ENCODE measurements at places on chromosomes 4 and X.
A peak's percentile ranks its signal among the peaks of the same experiment; 100 is the strongest.

DNA sequence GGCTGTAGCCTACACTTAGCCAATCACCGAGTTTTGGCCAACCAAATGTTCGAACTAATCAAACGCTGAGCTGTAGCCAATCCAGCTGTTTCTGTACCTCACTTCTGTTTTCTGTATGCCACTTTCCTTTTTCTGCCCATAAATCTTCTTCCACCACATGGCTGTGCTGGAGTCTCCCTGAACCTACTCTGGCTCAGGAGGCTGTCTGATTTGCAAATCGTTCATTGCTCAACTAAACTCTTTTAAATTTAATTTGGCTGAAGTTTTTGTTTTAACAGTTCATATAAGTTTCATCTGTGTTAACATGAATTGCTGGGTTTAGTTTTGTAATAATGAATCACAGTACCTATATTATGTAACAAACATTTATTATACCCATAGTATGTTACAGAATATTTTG lies 160.7 kb upstream of the PCDH7 start:
- no peak for DNase-seq

- DNase-seq: no peak
Observed at GRCh38 chr4:122978109-122978508, 55.7 kb upstream of the NUDT6 start.

GRCh38 chrX:125293850-125294780 lies 25.6 kb upstream of the TEX13C start:
- no peak for DNase-seq

DNA sequence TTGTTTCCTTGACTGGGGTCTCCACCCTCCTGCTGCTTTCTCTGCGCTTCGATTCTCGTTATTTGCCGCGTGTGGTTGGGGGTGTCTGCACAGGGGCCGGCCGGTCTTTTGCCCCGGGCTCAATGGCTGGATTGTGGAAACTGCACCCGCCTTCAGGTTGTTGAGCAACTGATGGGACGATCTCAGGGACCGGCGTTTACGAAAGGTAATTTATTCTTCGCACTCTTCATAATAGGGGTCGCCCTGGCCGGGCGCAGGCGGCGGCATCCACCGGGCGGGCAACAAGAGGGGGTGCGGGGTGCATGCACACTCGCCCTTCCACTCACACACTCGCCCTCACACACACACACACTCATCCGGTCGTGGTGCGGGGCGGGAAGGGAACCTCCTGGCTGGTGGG lies 1.4 kb downstream of the ADGRL3 start:
- DNase-seq: no peak

- DNase-seq: no peak
Observed at GRCh38 chr4:168817370-168817769, 192.7 kb downstream of the CBR4 start.

- DNase-seq: no peak
Observed at GRCh38 chrX:120408168-120408567, 46.3 kb downstream of the ATP1B4 start.

DNA sequence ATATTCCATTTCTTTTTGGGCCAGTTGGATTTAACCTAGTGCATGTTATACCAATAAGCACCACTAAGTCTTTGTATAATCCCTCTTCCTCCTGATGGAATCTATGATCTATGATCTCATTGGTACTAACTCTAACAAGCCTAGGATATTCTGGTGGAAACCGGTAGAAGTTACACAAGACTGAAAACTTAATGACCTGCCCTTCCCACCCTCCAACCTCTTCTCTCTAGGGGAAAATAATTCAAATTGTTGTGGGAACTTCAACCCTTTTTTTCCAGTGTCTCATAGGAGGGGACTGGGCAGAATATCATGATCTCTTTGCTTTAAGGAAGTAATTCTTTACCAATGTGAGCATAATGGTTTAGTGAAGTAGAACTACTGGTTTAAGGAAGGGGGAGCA lies 289.5 kb upstream of the BOD1L1 start:
- DNase-seq: no peak

GRCh38 chr4:15956179-15956850 lies 6.7 kb downstream of the FGFBP2 start:
- DNase-seq: peak; percentile 22

DNA sequence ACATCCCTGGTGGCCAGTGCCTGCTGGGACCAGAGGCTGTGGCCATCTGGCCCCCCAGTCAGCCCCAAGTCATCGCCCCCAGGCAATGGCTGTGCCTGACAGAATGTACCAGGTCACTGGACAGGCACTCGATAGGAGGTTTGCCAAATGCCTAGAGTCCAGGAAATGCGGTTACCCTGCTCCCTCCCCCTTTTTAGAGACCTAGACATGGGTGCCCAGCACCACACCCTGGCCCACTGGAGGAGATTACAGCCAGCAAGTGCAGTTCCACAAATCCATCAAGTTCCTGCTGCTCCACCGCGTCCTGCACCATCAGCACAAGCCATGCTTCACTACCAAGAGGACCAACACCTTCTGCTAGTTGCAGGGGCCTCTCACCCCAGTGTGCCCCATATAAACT lies 16.2 kb upstream of the ZFX start:
- no peak for DNase-seq

GRCh38 chr4:174538123-174538875 lies 16.0 kb upstream of the HPGD start:
- no peak for DNase-seq

- DNase-seq: no peak
Observed at GRCh38 chr4:16100833-16101232, 17.0 kb upstream of the PROM1 start.

- no peak for DNase-seq
Observed at GRCh38 chrX:49147936-49148335, 14.6 kb upstream of the MAGIX start.

GRCh38 chrX:13077168-13077567 lies 32.7 kb upstream of the FAM9C start:
- no peak for DNase-seq

GRCh38 chrX:3527811-3528210 lies 181.4 kb upstream of the MXRA5 start:
- no peak for DNase-seq

DNA sequence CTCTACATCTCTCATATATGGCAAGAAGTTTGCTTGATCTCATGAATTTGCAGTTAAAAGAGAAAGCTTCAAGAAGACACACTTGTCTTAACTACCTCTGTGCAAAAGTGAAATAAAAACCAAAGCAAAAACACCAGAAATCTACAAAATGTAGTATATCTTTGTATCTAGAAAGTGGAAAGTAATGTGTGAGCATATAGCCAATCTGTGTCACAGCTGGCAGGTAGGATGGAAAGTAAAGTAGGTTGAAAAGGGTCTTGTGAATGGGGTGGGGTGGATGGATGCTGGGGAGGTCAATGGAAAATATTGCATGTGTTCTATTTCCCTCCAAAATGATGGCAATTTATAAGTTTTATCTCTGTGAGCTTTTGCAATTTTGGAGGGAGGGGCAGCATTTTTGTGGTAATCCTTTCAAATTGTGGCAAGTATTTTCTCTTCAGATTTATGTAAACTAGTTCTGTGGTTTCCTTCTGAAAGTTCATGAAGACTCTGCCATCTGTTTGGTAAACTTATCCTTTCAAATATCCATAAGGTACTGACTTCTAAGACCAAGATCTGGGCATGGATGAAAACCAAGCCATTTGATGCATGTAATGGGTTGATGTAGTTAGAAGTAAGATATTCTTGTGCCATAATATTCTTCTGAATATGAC lies 215.9 kb upstream of the GIMD1 start:
- no peak for DNase-seq

GRCh38 chrX:155094468-155095061 lies 23.3 kb downstream of the BRCC3 start:
- peak; percentile 9 for DNase-seq

DNA sequence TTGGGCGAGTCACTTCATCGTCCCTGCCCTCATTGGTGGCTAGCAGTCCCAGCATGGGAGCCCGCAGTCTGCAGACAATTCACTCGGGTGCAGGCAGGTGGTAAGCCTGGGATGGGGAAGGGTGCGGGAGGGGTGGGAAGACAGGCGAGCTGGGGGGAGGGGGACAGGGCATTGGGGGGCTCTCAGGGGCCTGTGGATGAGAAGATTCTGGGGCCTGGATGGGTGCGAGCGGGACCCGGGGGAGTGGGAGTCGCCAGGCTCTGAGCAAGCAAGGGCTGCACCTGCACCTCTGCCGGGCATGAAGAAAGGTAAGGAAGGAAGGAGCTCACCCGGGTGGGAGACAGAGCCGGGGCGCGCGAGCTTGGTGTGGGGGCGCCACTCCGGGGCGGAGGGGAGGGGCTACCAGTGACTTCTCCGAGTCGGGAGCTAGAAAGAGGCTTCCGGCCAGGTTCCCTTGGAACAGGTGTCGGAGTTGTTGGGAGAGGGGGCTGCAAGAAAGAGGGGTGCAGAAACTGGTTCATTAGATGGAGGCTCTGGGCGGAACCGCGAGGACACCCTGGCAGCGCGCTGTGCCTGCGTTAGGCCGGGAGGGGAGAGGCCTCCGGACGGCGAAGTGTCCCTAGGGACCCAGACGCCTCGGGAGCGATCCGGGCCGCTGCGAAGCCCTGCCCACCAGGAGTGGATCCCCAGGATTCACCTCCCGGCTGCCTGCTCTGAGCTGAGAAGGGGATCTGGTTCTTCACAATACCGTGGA lies 103.4 kb upstream of the PDLIM3 start:
- no peak for DNase-seq

GRCh38 chrX:26511589-26512363 lies 295.8 kb downstream of the MAGEB5 start:
- no peak for DNase-seq

DNA sequence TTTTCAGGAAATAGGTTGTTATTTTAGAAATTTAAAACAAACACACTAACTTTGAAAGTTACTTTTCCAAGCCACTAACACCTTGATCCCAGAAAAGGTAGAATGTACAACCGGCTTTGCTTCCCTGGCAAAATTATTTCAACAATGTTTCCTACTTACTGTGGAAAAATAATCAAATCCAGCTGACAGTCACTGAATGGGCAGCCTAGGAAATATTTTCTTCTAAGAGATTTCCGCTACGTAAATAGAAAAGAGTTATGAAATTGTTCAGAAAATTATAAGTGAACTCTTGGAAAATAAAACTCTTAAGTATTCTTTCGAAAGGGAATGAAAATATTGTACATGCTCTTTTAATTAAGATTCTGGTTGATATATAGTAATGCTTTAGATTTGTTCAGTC lies 195.7 kb downstream of the GASK1B start:
- no peak for DNase-seq

GRCh38 chr4:154329268-154329868 lies 162.2 kb downstream of the DCHS2 start:
- DNase-seq: no peak

GRCh38 chrX:39137363-39137954 lies 336.2 kb downstream of the MID1IP1 start:
- DNase-seq: no peak

- no peak for DNase-seq
Observed at GRCh38 chrX:38036466-38036865, 30.1 kb downstream of the SYTL5 start.

- DNase-seq: no peak
Observed at GRCh38 chr4:92521941-92522340, 218.2 kb downstream of the GRID2 start.

DNA sequence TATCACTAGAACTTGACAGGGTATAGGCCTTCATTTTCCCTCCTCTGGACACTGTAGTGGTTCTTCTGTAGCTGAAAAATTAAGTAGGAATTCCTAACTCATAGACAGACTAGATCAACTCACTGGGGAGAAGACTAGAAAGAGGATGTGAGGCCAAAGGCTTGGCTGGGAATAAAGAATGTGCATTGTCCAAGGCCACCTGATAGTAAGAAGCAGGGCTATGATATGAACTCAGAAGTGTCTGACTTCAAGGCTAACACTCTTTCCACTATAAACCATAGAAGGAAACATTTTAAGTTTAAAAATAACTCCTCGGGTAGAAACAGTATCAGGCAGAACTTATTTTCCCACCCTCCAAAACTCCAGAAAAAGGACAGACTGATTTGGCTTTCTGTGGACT lies 346.6 kb downstream of the OPHN1 start:
- no peak for DNase-seq

GRCh38 chr4:13483136-13483767 lies 888 bp downstream of the RAB28 start:
- peak; percentile 19 for DNase-seq

DNA sequence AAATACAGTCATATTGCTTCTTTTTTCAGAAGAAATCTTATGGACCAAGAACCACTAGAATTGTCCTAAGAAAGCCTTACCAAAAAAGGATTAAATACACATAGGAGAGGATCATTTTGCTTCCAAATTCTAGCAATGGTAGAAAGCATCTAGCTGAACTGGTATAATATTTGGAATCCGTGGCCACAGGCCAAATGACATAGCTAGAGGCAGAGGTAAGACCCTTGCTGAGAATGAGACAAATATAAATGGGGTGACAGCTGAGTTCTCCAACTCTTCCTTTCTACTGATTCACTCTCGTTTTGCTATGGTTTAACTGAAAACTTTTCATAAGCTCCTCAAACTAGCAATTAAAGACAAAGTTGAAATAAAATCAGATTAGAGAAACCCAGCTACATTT lies 150.0 kb downstream of the TTC29 start:
- DNase-seq: no peak

DNA sequence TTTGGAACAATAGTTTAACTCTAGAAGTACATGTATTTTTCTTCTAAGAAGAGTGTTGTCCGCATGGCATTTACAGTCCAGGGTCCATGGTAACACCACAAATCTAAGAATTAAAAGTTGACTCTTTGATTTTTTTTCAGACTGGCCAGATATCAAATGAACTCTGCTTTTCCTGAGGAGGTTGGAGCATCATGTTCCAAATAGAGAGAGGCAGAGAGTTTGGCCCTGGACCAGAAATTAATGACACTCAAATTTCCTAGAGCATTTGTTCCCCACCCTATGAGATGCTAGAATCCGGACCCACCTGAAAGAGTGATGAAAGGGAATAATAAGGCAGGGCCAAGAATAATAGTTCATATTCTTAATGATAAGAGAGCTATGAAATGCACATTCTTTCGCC lies 47.0 kb upstream of the NAP1L5 start:
- DNase-seq: no peak

Data from NCI-H2171 treated with DMSO at 0.1 percent for 48 hours (cell line).